ENCODE measurements at places on chromosomes 2 and 18.

GRCh38 chr2:240290432-240291336, 144.8 kb upstream of the GPC1 start:
- DNase-seq: no peak

GRCh38 chr2:46846536-46846935, 69.1 kb downstream of the MCFD2 start:
- DNase-seq: no peak

DNA sequence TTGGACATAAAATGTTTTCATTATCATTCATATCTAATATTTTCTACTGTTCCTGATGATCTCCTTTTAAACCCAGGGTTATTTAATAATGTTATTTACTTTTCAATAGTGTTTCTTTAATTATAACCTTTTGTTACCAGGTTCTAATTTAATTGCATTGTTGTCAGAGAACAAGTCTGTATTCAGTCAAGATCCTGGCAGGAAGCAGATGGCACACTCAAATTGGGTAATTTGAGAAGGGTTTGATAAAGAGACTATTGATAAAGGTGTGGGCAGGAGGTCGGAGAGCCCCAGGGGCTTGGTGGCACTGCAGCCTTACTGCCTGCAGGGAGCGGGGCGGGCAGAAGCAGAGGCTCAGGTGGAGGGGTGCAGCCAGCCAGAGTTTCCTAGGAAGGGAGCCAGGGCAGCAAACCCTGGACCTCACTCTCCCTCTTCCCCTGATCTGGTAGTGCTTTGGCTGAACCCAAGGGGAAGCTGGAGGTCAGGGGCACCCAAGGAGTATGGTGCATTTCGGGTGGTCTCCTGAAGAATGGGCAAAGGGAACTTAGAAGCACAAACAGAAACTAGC, 2.3 kb upstream of the KIF1A start:
- no peak for DNase-seq

DNA sequence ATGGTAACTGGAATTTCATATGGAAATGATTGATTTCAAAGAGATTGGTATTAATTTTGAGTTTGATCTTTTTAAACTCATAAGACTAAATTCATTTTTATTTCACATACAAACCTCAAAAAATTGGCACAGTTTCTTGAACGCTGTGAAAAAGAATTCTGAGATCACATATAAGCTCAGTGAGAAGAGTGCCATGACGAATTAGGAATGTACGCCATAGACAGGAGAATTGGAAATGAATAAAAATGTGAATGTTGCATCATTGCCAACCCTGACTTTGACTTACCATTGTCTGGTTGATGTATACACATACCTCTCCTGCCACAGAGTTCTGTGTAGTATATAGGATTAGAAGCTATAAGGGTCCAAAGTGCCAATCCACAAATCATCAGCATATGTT, 290.4 kb upstream of the ZC3H15 start:
- no peak for DNase-seq

GRCh38 chr2:202032846-202033316, 774 bp upstream of the FZD7 start:
- peak; percentile 45 for DNase-seq

- no peak for DNase-seq
Observed at GRCh38 chr2:10845640-10846039, 33.1 kb upstream of the PDIA6 start.

GRCh38 chr2:134137182-134137611, 116.7 kb upstream of the MGAT5 start:
- DNase-seq: no peak

GRCh38 chr18:47513614-47514013, 262.2 kb upstream of the SKOR2 start:
- no peak for DNase-seq

GRCh38 chr2:62055724-62056336, 140.1 kb upstream of the B3GNT2 start:
- DNase-seq: no peak

DNA sequence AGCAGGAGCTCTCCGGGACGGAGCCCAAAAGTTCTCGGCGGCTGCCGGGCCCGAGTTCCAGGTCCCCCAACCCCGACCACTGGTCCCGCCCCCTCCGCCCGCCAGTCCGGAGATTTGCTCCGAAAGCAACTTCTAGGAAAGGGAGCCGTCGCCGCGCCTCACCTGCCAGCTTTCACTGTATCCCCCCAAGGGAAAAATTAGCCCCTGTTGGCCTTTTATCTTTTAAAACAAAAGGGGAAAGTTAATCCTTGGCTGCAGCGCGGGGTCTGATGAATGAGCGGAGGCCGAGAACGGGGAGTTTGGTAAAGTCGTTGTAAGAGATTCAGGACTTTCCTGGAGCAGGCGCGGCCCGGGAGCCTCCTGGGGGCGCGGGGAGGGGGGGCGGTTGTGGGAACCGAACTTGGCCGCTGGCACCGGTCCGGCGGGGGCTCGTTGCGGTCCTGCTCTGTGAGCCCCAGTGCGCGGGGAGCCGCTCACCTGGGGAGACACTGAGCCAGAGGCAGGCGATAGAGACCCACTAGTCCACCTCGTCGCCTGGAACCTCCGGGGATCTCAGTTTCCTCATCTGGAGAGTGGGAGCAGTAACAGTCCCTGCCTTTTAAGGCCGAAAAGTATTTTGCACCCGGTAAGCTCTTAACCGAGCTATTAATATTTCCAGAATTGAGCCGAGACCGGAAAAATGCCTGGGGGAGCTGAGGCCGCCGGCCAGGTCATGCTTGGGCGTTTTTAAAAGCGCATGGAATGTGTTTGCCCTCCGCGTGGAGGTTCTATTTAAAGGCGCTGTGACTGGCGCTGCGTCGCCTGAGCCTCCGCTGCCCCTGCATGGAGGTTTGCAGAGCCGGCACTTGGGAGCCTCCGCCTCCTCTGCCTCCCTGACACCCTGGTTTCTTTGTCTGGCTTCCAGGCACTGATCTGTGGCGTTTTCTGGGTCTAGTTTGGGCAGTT, 1.1 kb downstream of the EFHD1 start:
- no peak for DNase-seq

DNA sequence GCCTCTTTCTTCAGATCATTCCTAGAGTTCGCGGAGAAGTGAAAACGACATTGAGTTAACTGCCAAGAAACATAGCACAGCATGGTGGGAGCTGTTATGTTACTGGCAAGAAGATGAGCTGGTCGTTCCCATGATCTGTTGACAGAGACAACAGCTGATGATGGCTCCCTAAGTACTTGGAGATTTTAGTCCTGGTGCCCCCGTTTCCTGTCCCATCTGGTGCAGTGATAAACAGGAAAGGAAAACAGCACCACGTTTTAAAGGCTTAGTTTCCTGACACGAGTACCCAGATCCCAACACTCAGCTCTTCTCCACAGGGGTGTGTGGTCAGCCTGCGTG, 56.4 kb upstream of the KCNG2 start:
- DNase-seq: no peak

- DNase-seq: no peak
Observed at GRCh38 chr2:171174075-171174474, 13.4 kb upstream of the TLK1 start.

- DNase-seq: no peak
Observed at GRCh38 chr2:80195034-80195433, 109.5 kb downstream of the LRRTM1 start.

- peak; percentile 80 for DNase-seq
Observed at GRCh38 chr2:42089340-42089925, 41.6 kb downstream of the PKDCC start.

DNA sequence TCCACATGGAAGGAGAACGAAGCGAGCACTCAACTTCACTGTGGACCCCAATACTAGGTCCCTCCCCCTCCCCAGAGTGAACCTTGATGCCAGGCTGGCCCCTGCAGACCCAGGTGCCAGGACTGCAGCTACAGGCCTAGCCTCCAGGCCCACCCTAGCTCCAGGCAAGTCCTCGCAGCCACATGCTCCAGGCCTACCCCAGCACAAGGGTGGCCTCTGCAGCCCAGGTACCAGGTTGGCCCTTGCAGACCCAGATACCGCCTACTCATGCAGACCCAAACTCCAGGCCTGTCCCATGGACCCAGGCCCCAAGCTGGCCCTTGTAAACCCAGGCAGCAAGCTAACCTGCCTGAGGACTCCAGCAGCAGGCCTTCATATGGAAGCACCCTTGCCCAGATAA, 44.2 kb downstream of the KCNG2 start:
- DNase-seq: no peak

DNA sequence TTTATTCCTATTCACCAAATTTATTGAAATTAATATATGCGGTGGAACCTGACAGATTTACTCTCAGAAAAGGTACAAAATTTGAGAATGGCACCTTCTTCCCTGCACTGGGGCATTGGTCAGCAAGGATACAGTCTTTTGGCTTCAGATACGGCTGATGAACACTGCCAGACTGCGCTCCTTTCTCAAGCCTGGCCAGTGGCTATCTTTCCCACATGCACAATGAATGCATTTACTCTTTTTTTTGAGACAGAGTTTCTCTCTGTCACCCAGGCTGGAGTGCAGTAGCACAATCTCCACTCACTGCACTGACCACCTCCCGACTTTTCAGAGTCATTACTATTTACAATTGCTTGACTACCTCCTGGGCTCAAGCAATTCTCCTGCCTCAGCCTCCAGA, 61.6 kb downstream of the MOB4 start:
- DNase-seq: no peak

DNA sequence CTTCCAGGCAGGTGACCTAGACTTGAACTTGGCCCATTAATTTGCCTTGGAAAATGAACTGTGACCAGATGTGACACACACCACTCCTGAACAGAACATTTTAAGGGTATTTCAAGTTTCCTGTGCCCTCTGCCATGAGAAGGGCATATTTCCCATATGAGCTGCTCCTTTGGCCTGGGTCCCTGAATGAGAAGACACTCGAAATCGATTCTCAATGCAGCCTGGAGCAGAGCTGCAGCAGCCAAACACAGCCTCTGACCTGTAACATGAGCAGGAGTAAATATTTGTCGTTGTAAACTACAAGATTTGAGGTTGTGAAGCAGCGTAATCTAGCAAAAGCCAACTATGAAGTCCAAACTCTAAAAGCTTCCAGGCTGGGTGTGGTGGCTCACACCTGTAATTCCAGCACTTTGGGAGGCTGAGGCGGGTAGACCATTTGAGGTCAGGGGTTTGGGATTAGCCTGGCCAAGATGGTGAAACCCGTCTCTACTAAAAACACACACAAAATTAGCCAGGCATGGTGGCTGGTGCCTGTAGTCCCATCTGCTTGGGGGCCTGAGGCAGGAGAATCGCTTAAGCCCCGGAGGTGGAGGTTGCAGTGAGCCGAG, 30.1 kb upstream of the SOS1 start:
- no peak for DNase-seq

DNA sequence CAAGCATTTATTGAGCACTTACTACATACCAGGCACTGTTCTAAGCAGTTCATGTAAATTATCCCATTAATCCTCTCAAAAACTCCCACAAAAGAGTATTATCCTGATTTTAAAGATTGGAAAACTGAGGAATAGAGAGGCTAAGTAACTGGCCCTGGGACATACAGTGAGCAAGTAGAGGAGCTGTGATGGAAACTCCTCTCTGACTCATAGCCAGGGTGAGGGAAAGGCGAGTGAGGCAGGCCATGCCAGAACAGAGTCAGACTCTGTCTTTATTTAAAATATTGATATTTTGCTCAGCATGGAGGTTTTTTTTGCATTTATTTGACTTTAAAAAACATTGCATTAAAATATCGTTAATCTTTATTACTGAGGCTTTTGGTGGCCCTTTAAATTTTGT, 208.0 kb downstream of the LOXHD1 start:
- DNase-seq: no peak

DNA sequence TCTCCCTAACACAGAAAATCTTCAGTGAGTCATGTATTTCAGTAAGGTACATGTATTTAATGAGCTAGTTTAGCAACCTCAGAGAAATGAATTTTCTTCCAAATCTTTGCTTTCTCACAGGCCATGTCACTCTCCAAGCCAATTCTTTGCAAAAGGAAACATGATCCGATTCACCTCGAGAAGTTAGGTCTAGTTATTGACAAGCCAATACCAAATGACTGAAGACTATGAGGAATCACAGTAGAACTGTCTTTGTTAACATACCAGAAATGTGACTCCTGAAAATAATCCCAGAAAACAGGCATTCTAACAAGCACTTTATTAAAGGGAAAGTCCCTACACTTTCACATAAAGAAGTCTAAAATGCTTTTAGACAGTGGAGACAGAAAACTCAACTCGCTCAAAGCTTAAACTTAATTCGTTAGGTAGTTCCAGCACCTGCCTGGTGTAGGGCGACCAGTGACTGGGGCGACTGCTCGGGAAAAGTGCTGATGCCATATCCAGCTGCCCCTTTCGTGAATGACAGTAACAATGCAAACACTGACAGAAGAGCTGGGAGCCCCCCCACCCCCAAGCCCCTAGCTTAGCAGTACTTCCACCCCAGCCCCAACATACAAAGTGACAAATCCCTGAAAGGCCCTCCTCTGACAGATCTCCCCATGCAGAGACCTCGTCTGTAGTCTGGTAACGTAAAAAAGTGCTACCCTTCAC, 1.8 kb downstream of the MEMO1 start:
- DNase-seq: no peak

DNA sequence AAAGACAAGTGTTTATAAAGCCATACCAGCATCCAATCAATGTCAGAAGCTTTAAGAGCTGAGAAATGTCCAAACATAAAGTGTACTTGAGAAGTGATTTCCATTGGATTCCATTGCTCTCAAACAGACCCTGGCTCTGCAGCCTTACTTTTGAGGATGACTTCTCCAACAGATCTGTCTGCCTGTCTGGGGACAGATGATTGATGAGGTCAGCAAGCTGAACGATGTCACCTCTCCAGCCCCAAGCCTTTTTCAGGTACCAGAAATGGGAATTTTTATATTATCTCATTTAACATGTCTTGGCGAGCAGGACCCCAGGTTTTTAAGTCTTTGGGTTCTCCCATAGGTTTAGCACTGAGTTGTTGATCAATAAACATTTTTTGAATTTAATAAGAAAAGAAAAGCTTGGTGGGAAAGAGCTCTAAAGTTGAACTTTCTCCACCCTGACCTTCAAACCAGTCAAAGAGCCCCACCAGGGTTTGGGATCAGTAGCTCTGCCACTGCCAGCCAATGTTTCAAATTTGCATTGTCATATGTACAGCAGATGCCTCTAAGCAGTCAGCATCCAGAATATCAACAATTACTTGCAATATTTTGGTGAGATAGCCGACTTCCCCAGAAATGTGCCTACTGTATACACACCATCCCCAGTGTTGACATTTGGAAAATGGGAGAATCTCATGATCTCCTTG, 22.5 kb downstream of the PTPN18 start:
- DNase-seq: no peak

GRCh38 chr18:69956057-69956456, 8.4 kb upstream of the CD226 start:
- DNase-seq: no peak
